Stimulated activated CD4-positive, alpha-beta T cell treated with anti-CD3 and anti-CD28 coated beads, Interleukin-1b, Interleukin-23, amount 100 ng/mL, for 1 hour (primary cell): ENCODE measurements at places on chromosomes 7 and 10.

GRCh38 chr7:77783545-77783944, 14.7 kb downstream of the TMEM60 start:
- DNase-seq = no peak

GRCh38 chr10:4686644-4686996, 139.4 kb upstream of the AKR1E2 start:
- DNase-seq = no peak

GRCh38 chr7:26334166-26334859, 42.7 kb downstream of the SNX10 start:
- DNase-seq = no peak

GRCh38 chr10:106935978-106936451, 228.5 kb downstream of the SORCS1 start:
- DNase-seq = no peak

- DNase-seq = no peak
These were observed 192.3 kb downstream of the REEP3 start for GRCh38 chr10:63713191-63714144.

- no peak for DNase-seq
These were observed 44.1 kb downstream of the PAPSS2 start for GRCh38 chr10:87703771-87704170.

DNA sequence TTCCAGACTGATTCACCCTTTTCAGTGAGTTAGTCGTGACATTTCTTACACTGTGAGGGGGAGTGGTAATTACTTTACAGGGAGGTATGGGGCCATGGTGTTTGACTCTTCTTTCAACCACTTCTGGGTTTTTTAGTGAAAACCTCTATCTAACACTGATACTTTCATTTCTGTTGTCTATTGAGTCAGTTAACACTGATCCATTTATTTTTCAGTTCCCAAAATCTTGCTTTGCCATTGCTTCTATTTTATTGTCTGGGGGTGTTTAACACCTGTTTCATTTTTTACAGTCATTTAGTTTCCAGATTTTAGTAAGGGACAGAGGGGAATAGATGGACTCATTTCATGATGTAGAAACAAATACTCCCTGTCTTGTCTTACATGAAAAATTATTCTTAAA, 61.5 kb downstream of the HELLS start:
- DNase-seq = no peak

DNA sequence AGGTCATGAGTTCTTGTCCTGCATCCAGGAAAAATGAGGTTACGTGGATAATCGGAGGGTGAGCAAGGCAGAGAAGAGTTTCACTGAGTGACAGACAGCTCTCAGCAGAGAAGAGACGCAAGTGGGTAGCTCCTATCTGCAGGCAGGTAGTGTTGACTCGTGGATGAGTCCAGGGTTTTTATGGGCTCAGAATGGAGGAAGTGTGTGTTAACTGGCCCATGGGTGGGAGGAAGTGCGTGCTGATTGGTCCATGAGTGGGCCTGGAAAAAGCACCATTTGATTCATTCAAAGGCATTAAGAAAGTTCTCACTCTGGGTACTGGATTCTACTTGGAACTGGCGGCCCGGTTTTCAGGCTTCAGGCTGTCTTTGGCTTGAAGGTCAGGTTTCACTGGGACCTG, 4.8 kb upstream of the DMTF1 start:
- DNase-seq = no peak

GRCh38 chr10:131318814-131319213, 7.3 kb upstream of the TCERG1L start:
- DNase-seq = no peak
